ENCODE measurements at places on chromosomes 2 and 18. TPM values are rescaled to one million over a fixed set of nuclear protein-coding genes. Genes with fewer than 3 reads are reported as not detected.

Gene REG3G
- total RNA-seq = not detected

Gene CD226
- total RNA-seq = 0.23 TPM

Gene PROM2
- total RNA-seq = not detected

Gene ERLEC1
- total RNA-seq = 56.9 TPM

Gene ABCB11
- not detected for total RNA-seq

Gene PTPN4
- total RNA-seq = 16.1 TPM

Gene SIX3
- total RNA-seq = 1.9 TPM

Gene DNAJC5G
- total RNA-seq = not detected

Gene DNAJC27
- 1.9 TPM for total RNA-seq

Gene DSG2
- total RNA-seq = 57.5 TPM

Gene CRYBA2
- total RNA-seq = not detected

Gene FBLN7
- 0.58 TPM for total RNA-seq

Gene RPRM
- not detected for total RNA-seq

Gene RAD51AP2
- not detected for total RNA-seq

Gene INHBB
- 20.0 TPM for total RNA-seq

Gene IL36B
- total RNA-seq = 0.17 TPM

Gene ICA1L
- 1.8 TPM for total RNA-seq

Gene C1QL2
- total RNA-seq = 0.53 TPM

Gene NCL
- 842 TPM for total RNA-seq

Gene DHRS9
- total RNA-seq = 3.2 TPM

Gene UCN
- 1.2 TPM for total RNA-seq

Gene HOXD9
- 1.8 TPM for total RNA-seq

Gene TANC1
- 7.8 TPM for total RNA-seq

Gene GKN2
- total RNA-seq = 2.2 TPM

Gene NOL4
- total RNA-seq = not detected

Gene DUSP11
- 41.4 TPM for total RNA-seq

Gene ILKAP
- total RNA-seq = 39.9 TPM

Gene POTEI
- total RNA-seq = not detected

Gene DSG4
- not detected for total RNA-seq

Gene LRP1B
- total RNA-seq = not detected

Gene UGT1A4
- total RNA-seq = 0.12 TPM

Gene SETBP1
- total RNA-seq = 0.47 TPM

Gene OR6B2
- not detected for total RNA-seq

Gene CD28
- total RNA-seq = not detected

Gene CYP26B1
- total RNA-seq = 16.9 TPM

All from A549 treated with Mapracorat at 1 μM for 4 hours (cell line).